GM23248 (cell line): ENCODE measurements at places on chromosomes 1 and 21. TPM values are rescaled to one million over a fixed set of nuclear protein-coding genes. Genes with fewer than 3 reads are reported as not detected.

The BRDT gene
- not detected in 2 replicates for total RNA-seq

The TRIM46 gene
- total RNA-seq: 3.4 TPM in 2 replicates

DNA sequence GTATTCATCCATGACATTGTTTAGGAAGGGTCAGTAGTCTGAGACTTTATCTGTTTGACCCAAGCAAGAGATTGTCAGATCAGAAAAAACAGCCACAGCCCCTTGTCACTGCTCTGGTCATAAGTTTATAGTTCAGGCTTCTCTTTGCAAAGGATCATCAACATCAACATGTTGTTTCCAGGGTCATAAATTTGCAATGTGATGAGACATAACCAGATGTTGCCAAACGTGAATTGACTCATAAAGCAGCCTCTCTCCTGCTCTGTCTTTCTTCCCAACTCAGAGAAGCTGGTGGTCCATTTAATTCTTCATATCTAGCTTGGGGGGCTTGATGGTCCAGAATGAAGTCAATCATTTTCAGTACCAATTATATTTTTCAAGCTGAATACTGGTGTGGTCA is 507.2 kb upstream of the PBX1 start:
- peak; percentile 21 for DNase-seq

DNA sequence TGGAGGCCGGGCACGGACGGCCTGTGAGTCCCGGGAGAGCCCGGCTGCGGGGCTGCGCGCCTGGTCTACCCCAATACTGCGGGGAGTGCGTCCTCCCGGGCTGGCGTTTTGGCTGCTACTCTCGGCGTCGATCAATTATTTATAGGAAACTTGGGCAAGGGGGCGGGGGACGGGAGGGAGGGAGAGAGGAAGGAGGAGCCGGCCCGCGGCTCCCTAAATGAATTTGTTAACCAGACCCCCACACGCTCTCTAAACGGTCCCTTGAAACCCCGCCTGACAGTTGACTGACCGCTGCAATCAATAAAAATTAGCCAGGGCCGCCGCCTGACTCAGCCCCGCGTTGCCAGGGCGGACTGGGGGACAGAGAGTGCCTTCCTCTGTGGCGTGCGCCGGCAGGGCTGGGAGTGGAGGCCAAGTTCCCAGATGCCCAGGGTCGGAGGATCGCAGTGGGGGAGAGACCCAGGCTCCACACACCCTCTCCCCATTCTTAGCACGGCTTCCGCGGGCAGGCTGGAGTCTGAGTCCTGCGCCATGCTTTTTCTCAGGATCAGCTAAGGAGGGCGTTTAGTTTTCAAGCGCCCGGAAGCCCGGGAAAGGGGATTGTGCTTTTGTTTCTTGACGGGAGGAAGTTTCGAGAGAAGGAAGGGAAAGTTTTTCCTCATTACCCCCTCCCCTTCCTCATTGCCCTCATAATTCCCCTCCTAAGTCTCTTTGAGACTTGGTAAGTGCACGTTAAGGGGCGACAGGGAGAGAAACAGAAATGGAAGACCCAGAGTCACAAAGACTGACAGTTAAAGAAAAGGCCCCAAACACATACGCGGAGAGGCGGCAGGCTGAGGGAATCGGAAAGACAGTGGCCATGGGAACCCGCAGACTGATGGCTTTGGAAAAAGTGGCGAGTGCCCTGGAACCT is 6.2 kb downstream of the PAX7 start:
- no peak for DNase-seq

The RNU1-3 gene
- total RNA-seq: under 0.01 TPM in 1 of 2 replicates, not detected in the other

DNA sequence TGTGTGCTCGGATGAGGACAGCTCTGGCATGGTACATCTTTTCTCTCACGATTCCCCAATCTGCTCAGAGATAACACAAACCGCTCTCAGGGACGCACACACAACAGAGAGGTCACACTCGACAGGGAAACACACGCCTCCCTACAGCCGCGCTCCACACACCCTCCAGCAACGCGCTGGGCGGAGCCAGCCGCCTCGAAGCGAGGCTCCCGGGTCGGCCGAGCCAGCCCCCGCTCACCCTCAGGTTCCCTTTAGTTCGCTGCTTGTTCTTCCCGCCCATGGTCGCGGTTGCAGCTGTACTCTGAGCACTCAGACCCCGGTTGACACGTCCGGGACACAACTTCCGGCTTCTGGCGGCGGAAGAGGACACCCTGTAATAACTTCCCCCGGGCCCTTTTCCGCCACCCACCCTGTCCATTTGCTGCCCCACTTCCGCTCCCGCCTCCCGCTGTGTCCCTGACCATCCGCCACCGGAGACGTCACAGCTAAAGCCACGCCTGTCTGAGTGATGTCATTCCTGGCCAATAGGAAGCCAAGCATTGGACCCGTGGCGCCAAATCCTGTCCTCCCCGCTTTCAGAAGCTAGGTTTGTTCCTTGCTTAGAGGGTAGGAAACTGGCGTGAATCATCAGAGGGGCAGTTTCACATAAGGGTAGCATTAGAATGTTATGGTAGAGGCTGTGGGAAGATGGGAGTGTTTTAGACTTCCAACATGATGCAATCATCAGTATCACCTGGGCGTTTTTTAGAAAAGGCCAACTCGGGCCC is at the start of gene LTN1:
Gene LTN1, minus strand, starts transcription at position 352 of the 767 bp plus-strand sequence. Its CDS starts 72 bp downstream, at position 280.
- peak; percentile 99 for DNase-seq

- DNase-seq: no peak
Measured at GRCh38 chr1:228364068-228364705, 42.4 kb downstream of the TRIM11 start.

DNA sequence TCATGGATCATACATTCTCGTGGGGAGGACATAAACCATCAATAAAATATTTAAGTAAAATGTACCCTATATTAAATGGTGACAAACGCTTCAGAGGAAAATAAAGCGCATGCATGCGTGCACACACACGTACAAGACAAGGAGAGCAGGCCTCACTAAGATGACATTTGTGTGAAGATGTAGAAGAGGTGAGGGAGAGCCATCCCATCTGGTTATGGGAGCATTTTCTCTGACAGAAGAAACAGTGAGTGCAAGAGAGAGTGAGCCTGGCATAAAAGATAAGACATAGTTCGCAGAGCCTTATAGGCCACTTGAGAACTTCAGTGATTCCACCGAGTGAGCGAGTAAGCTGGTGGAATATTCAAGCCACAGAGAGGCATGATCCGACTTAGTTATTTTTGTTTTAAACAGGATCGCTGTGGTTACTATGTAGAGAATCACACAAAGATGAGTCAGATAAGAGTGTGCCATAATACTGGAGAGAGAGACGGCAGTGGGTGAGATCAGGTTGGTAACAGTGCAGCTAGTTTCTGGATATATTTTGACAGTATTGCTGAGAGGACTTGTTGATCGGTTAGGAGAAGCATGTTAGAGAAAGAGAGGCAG is 624.2 kb downstream of the PLPP3 start:
- peak; percentile 87 for DNase-seq

DNA sequence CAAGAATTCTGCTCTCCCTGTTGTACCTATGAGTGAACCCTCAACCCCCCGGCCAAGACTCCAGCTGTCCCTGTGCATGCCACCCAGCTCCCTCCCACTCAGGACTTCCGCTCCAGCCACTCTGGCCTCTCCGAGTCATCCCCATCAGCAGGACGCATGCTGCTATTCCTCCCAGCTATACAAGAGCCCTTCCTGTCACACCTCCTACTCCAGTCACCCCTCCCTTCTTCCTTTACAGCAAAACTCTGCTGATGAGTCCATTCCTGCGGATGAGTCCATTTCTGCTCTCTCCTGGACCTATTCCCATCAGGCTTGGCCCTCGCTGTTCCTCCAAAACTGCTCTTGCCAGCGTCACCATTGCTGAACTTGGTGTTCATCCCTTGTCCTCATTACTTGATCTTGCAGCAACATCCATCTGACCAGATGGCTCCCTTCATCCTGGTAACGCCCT is 42.2 kb downstream of the H3-3A start:
- DNase-seq: peak; percentile 67
